Left renal pelvis (tissue), 4 donors: ENCODE measurements at places on chromosomes 5 and 9. TPM values are rescaled to one million over a fixed set of nuclear protein-coding genes. Genes with fewer than 3 reads are reported as not detected.

POU5F2 gene
- polyA plus RNA-seq, result 0.04 TPM

HARS2 gene
- polyA plus RNA-seq, result 47.9 TPM

TRPM3 gene
- polyA plus RNA-seq, result 16.1 TPM

BTNL3 gene
- not detected for polyA plus RNA-seq

GLRA1 gene
- not detected for polyA plus RNA-seq

DOLPP1 gene
- polyA plus RNA-seq, result 14.3 TPM

RNF183 gene
- polyA plus RNA-seq, result 9.5 TPM

GDA gene
- 1.1 TPM for polyA plus RNA-seq

SPINK5 gene
- polyA plus RNA-seq, result 0.33 TPM

NDOR1 gene
- polyA plus RNA-seq, result 8.8 TPM

PITX1 gene
- not detected for polyA plus RNA-seq

LRRC70 gene
- 6.7 TPM for polyA plus RNA-seq

PDE6A gene
- 0.09 TPM for polyA plus RNA-seq

SPDL1 gene
- 44.1 TPM for polyA plus RNA-seq

ECSCR gene
- 22.8 TPM for polyA plus RNA-seq

MEIKIN gene
- polyA plus RNA-seq, result 0.36 TPM

SLC6A19 gene
- polyA plus RNA-seq, result 70.8 TPM

FBXO4 gene
- 17.1 TPM for polyA plus RNA-seq

SYNPO gene
- 106 TPM for polyA plus RNA-seq

TIGD6 gene
- 6.3 TPM for polyA plus RNA-seq

NR5A1 gene
- not detected for polyA plus RNA-seq

MPDZ gene
- 54.0 TPM for polyA plus RNA-seq

TEK gene
- polyA plus RNA-seq, result 40.6 TPM

EEIG1 gene
- 45.6 TPM for polyA plus RNA-seq

PCDHB3 gene
- polyA plus RNA-seq, result 3.2 TPM

BTNL8 gene
- polyA plus RNA-seq, result 0.37 TPM

WASHC1 gene
- 19.4 TPM for polyA plus RNA-seq

ZNF346 gene
- polyA plus RNA-seq, result 27.9 TPM

IL4 gene
- not detected for polyA plus RNA-seq

SPACA9 gene
- polyA plus RNA-seq, result 8.4 TPM

PCDHGA4 gene
- 4.6 TPM for polyA plus RNA-seq

TXNDC8 gene
- polyA plus RNA-seq, result not detected

TNC gene
- 228 TPM for polyA plus RNA-seq

FOXD4L5 gene
- polyA plus RNA-seq, result 0.12 TPM

PCDHB11 gene
- 6.3 TPM for polyA plus RNA-seq

ZDHHC11 gene
- 3.0 TPM for polyA plus RNA-seq

TAF11L10 gene
- not detected for polyA plus RNA-seq

OMD gene
- 86.5 TPM for polyA plus RNA-seq

FRMD3 gene
- 2.8 TPM for polyA plus RNA-seq

GRM6 gene
- polyA plus RNA-seq, result 0.57 TPM

SEMA4D gene
- polyA plus RNA-seq, result 45.6 TPM

IL13 gene
- polyA plus RNA-seq, result not detected

ARHGEF28 gene
- 55.9 TPM for polyA plus RNA-seq

GFI1B gene
- polyA plus RNA-seq, result 1.3 TPM

DDX4 gene
- polyA plus RNA-seq, result not detected

SCGB3A2 gene
- 6.9 TPM for polyA plus RNA-seq

LHFPL2 gene
- 56.1 TPM for polyA plus RNA-seq

GBGT1 gene
- polyA plus RNA-seq, result 2.3 TPM

TBC1D2 gene
- 3.8 TPM for polyA plus RNA-seq

FGF1 gene
- polyA plus RNA-seq, result 17.7 TPM

ABO gene
- polyA plus RNA-seq, result 10.6 TPM

CXCL14 gene
- 48.1 TPM for polyA plus RNA-seq

CDO1 gene
- polyA plus RNA-seq, result 25.5 TPM

SPINK6 gene
- not detected for polyA plus RNA-seq

NR3C1 gene
- 43.2 TPM for polyA plus RNA-seq

SLC6A3 gene
- polyA plus RNA-seq, result 0.47 TPM

GALNT12 gene
- 10.4 TPM for polyA plus RNA-seq

TRMO gene
- 24.7 TPM for polyA plus RNA-seq
